ENCODE measurements at places on chromosomes 4 and X. TPM values are rescaled to one million over a fixed set of nuclear protein-coding genes. Genes with fewer than 3 reads are reported as not detected.
A peak's percentile ranks its signal among the peaks of the same experiment; 100 is the strongest.

USP46 gene
- polyA plus RNA-seq = 69.1 TPM

UGT2A3 gene
- polyA plus RNA-seq = not detected

PWWP3B gene
- 0.04 TPM for polyA plus RNA-seq

CYSLTR1 gene
- not detected for polyA plus RNA-seq

PNMA6F gene
- polyA plus RNA-seq = not detected

ATOH1 gene
- polyA plus RNA-seq = not detected

DNA sequence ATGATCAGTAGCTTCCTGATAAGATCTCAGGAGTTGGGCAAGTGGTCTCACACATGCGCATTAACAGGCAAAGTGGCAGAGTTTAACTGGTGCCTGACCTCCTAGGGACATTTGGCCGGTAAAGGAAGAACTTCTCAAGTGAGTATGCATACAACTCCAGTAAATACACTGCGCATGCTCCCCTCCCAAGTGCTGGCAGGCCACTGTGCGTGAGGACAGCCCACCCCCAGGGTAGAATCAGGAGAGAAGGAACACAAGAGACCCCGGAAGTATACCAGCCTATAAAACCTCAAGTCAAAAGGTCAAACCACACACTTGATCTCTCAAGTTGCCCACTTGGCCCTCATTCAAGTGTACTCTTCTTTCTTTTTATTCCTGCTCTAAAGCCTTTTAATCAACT, 225.5 kb upstream of the ANKRD50 start:
- DNase-seq = no peak

DNA sequence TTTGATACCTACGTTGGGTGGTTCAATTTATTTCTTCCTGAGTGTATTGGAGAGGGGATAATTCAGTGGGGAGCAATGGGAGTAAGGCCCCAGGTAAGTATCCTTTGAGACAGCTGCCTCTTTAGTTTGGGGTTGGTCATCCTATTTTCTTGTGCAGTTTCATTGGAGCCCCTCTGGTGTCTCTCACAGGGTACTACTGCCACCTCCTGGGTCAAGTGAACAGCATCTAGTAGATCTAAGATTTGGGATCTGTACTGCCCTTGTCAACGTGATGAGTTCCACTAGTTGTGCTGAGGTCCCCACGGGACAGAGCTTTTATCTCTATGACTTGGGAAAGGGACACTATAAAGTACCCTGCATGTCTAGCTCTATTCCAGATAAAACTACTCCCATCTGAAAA, 80.6 kb downstream of the PBDC1 start:
- DNase-seq = peak; percentile 8

DNA sequence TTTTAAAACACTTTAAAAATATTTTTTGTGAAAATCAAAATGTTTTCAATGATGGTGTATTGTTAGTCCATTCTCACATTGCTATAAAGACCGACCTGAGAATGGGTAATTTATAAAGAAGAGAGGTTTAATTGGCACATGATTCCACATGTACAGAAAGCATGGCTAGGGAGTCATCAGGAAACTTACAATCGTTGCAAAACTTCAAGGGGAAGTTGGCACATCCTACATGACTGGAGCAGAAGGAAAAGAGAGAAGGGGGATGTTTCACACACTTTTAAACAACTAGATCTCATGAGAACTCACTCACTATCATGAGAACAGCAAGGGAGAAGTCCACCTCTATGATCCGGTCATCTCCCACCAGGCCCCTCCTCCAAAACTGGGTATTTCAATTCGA, 110.7 kb downstream of the TMEM47 start:
- DNase-seq = no peak

DNA sequence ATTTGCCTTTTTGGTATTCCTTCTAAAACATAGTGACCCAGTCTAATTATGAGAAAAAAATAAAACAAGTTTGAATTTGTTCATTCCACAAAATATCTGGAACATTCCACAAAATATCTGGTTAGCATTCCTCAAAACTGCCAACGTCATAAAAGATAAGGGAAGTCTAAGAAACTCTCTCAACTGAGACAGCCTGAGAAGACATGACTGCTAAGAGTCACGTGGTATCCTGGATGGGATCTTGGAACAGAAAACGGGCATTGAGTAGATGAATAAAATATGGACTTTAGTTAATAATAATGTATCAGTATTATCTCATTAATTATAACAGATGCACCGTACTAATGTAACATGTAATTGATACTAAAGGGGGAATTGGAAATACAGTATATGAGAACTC, 280.9 kb downstream of the ARAP2 start:
- no peak for DNase-seq

DNA sequence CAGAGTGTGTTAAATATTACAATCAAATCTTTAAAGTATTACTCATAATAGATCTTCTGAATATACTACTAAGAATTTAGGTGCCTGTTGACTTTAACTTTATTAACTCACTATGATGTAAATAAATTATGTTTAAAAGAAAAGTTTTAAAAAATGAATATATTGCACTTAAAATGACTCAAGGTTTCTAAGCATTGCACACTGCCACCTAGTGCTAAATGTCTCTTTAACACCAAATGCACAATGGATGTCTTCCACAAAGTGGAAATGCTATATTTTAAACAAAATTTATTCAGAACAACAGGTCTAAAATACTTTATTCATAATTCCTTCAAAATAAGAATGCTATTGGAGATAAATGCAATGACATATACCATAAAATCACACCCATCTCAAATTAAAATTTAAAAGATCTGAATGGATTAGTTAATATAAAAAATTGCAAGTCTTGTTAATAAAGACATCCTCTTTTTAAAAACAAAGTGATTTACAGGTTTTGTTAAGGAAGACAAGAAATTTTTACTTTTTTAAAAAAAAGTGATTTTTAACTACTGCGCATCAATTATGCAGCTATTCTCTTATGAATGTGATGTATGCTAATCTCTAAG, 5.5 kb downstream of the INPP4B start:
- DNase-seq = peak; percentile 33

GRCh38 chr4:41361794-41362526, 105.2 kb downstream of the UCHL1 start:
- no peak for DNase-seq

DNA sequence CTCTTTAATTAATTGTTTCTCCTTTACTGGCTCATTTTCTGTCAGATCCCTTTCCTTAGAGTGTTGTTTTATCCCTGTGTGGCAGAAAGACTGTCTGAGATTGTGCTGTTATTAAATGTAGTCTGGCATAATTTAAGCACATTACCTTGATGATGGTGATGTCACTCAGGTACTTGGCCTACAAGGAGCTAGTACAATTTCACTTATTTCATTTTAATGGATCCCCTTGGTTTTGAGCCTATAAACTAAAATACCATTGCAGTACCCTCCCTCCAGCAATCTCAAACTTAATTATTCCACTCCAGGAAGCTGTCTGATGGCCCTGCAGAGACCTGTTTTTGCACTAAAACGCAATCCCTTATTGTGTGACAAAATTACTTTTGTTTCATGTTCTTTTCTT, 968.6 kb downstream of the ADGRL3 start:
- no peak for DNase-seq

DNA sequence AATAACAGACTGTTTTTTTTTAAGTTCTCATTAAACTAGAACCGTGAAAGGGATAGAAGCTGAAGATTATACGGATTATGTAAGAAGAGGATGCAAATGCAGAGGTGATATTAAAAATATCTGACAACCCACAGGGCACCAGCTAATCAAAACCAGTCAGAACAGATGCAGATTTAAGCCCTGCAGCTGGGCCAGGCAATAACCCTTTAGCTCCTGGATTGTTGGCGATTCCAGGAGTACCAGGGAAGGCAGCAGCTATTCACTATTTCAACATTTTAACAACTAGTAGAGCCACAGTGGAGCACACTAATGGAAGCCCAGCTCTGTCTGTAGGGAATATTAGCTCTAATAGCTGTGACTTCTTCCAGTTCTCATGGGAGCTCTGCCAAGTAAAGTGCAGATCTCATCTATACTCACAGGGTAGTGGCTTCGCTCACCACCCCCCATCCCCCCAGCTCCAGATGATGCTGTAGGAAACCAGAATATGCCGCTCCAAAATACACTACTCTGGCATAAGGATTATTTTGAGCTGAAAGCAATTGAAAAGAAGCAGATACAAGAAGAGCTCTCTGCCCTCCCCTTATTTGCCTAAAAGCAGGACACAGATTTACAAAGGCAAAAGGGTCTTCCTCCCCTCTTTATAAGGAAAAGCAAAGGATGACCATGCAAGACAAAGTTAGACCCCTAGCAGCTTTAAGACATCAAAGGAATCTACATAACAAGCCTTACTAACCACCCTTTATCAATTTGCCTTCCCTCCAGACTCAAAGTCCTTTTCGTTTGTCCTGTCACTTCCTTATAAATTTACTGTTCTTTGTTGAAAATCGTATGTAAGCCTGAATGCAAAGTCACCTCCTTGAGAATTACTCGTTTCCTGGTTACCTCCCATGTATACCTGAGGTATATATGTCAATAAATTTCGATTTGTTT, 13.7 kb downstream of the SCD5 start:
- DNase-seq = no peak

DNA sequence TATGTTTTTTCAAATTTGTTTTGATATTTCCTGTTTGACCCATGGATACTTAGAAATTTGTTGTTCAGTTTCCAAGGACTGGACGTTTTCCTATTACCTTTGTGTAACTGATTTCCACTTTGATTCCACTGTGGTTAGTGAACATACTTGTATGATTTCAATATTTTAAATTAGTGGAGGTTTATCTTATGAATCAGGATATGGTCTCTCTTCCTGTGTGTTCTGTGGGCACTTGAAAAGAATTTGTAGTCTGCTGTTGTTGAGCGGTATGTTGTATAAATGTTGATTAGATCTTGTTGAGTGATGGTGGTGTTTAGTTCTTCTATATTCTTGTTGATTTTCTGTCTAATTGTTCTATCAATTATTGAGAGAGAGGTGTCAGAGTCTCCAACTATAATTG, 21.2 kb upstream of the LAMTOR3 start:
- no peak for DNase-seq

Measured in AG04450 (cell line).